Activated naive CD4-positive, alpha-beta T cell treated with anti-CD3 and anti-CD28 coated beads, Interleukin-2, amount 50 U/mL, for 16 hours (primary cell): ENCODE measurements at places on chromosomes 16 and 17.

DNA sequence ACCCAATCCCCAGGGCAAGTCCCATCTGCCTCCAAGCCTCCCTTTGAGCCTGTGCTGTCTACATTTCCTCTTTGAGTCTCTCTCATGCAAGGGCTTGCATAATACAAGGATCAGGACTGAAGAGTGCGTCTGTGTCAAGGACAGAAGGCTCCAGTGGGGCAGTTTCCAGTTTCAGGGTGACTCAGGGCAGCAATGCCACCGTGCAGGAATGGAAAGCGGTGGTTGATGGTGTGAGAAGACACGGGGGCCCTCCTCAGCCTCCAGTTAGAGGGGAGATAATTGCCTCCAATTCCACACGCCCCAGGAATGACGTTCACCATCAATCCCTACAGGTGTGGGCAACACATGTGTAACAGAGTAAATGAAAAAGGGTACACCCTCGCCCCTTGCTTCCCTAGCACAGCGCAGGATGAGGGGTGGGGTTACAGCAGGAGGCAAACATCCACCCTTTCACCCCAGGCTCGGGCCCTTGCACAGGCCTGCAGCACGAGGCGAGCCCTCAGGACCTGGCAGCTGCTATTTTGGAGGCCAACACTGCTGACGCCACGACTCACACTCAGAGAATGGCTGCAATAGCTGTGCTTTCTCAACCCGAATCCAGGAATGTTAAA lies 24.8 kb upstream of the SLC25A19 start:
- no peak for DNase-seq

DNA sequence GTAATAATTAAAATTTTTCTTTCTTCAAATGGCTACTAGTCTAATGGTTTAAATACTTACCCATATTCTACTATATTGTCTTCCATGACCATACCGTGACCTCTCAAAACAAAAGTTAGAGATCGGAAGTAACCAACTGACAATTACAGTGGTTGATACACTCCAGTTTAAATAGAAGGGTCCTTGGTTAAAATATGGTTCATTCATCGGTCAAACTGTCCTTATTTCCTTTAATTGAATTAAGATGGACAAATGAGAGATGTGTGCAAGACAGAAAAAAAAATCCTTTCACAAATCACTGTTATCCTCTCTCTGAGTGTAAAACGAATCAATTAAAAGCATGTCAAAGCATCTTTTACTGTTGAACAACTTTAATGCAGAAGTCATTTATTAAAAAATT lies 214.3 kb upstream of the TBX2 start:
- DNase-seq, result no peak

GRCh38 chr17:6669479-6670212 lies 18.1 kb downstream of the C17orf100 start:
- DNase-seq, result no peak

DNA sequence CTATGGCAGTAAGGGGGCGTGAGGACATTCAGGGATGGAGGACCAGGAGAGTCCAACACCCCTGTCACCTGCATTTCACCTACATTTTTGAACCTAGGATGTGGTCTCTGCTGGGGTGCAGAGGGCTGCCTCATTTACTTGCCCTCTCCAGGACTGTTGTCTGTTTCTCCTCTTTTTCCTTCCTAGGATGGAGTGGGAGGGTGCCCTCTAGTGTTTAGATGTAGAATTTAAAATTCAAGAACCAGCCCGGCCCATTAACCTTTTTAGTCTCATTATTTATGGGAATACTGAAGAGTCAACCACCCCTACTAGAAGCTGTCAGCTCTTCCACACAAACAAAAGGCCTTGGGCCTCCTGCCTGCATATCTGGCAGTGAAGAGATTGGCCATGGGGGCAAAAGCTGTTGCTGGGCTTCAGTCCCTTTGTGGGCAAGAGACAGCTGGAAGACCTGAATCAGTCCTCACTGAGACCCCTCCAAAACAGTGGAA lies 2.5 kb upstream of the STARD3 start:
- DNase-seq, result no peak

GRCh38 chr17:42691021-42691545 lies 8.8 kb downstream of the CNTNAP1 start:
- no peak for DNase-seq

- DNase-seq, result no peak
These were observed 27.8 kb upstream of the ITGA3 start for GRCh38 chr17:50027881-50028735.

DNA sequence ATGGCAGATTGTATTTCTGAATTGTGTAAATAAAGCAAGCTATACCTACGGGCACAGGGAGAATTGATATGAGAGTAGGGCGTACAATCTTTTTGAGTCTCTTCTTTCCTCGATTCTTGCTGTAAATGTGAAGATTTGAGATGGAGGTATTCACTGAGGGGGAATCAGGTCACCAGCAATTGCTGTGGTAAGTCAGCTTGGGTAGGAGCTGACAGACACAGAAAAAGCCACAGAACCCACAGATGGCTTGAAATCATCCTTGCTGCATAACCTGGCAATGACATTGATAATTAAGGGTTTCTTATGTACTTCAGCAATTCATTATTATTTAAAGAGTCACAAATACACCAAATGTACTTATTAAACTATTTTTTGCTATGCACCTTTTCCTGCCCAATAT lies 164.2 kb downstream of the CNTNAP4 start:
- DNase-seq, result no peak

- no peak for DNase-seq
These were observed 62.3 kb upstream of the CDH5 start for GRCh38 chr16:66304151-66304550.

GRCh38 chr16:49745311-49745747 lies 110.6 kb downstream of the ZNF423 start:
- no peak for DNase-seq

DNA sequence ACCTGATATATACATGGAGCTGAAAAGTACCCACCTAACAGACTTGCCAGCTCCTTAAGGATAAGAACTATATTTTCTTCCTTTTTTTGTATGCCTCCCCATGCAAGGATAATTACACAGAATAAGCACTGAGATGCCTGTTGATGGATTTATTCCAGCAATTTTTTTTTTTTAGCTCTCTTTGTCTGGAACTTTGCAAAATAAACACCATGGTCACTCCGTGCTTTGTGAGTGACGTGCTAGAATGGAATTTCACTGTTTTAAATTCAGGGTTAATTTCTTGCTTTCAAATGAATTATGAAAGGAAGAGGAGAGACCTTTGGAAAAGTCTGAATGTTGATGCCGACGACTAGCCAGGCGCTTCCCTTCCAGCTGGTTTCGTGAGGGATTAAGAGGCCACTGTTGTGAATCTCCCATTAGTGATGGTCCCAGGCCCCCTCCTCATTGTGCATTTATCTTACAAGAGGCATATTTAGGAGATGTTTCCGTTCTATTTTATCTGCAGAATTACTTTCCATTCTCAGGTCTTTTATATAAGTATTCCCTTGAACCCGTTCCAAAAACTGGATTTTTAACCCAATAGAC lies 529.1 kb downstream of the WWOX start:
- DNase-seq, result no peak

GRCh38 chr17:77617516-77617915 lies 341.0 kb upstream of the TNRC6C start:
- DNase-seq, result no peak

DNA sequence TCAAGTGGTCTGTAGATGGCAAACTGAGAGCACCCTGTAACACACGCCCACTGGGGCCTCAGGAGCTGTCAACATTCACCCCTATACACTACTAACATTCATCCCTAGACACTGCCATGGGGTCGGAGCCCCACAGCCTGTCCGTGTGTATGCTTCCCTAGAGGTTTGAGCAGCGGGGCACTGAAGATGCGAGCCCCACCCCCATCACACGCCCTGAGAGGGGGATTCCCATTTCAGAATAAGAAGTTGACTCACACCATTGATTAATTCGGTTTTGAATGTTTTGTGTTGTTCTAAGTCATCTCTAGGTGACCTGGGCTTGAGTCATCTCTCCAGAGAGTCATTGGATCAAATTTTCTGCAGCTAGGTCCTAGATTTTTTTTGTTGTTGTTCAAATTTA lies 37.3 kb upstream of the MMD start:
- DNase-seq, result peak; percentile 62

- no peak for DNase-seq
These were observed 331.8 kb downstream of the TMEM114 start for GRCh38 chr16:8258523-8258922.
